ENCODE measurements at places on chromosomes 2 and 18.

DNA sequence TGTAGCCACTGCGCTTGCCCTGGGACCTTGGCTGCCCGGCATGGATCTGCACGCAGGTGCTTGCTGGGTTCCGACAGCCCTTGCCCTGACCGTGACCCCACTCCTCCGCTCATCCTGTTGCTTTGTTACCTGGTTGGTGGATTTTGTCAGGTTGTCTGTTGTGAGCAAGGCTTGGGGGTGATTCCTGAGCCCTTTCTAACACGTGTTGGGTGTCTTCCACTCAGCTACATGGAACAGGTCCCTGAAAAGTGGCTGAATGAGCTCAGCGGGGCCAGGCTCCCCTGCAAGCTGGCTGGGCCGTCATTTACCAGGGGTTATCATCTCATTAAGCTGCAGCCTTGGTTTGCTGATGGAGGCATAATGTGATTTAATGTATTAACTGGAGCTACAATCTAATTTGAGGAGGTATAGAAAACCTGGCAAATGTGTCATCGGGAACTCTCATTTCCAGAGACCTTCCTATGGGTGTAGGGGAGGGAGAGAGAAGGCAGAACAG, 24.6 kb downstream of the RAMP1 start:
- no peak for DNase-seq

GRCh38 chr18:3055816-3056215, 42.9 kb upstream of the LPIN2 start:
- DNase-seq, result no peak

DNA sequence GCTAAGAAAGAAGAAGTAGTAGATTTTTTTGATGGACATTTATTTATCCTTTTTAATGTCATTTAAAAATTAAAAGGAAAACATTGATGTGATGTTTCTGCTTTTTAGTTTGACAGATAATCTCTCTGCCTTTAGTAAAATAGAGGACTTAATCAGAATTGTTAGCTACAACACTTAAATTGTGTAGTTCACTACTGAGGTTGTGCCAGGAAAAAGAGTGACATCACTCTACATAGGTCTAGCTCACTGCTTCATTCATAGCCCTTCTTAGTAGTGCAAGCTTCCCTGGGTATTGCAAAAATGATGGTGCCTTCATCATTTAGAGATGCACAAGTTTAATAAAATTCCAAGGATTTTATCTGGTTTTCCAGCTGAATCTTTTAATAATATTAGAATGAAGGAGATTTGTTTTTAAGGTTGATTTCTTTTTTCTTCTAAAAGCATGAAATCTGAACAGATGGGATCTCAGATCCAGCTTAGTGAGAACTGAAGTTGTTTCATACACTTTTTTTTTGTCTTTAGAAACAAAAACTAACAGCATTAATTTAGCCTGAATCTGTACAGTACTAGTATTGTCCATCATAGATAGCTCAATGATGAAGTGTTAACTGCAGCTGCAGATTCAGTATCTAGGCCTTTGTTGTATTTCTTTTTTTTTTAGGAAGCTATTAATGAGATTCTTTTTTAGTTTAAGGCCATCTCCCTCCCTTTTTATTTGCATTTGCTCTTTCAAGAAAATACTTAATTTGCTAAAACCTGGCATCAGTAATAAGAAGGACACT, 20.6 kb upstream of the TMEFF2 start:
- no peak for DNase-seq

GRCh38 chr18:28511413-28511821, 334.5 kb upstream of the CDH2 start:
- DNase-seq, result no peak

GRCh38 chr2:130954873-130955272, 118.2 kb downstream of the ARHGEF4 start:
- DNase-seq, result no peak

DNA sequence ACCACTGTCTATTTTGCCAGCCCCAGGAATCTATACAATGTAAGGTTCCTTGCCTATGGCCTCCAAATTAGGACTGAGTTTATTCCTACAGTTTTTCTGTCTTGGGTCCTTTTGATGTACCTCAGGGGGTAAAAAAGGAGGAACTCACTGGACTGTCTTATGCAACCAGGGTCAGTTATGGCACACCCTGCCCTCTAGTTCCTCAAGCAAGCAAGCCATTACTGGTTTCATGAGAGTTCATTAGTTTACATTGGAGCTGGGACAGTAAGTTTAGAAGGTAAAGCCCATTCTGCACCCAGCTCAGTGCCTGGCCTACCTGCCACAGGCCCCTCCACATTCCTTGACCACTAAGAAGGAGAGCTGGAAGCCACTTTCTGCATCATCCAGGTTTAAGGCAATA, 68.7 kb upstream of the WIPF1 start:
- DNase-seq, result no peak

GRCh38 chr2:160651416-160652200, 158.0 kb upstream of the RBMS1 start:
- DNase-seq, result no peak

DNA sequence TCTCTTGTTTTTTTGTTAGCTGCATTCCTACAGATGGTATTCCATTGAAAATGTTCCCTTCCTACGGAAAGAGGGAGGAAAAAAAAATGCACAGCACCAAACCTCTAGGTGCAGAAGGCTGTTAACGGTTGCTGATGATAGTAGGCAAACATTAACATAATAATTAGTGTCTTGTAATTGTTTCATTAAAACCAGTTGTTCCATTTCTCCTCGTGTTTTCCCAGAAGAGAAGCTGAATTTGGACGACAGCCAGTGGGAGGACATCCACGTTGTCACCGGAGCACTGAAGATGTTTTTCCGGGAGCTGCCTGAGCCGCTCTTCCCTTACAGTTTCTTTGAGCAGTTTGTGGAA, 494.7 kb downstream of the ARHGAP15 start:
- DNase-seq, result no peak

- DNase-seq, result no peak
Measured at GRCh38 chr18:58098706-58099105, 54.7 kb downstream of the NEDD4L start.

- no peak for DNase-seq
Measured at GRCh38 chr2:237649541-237650454, 22.4 kb downstream of the LRRFIP1 start.

DNA sequence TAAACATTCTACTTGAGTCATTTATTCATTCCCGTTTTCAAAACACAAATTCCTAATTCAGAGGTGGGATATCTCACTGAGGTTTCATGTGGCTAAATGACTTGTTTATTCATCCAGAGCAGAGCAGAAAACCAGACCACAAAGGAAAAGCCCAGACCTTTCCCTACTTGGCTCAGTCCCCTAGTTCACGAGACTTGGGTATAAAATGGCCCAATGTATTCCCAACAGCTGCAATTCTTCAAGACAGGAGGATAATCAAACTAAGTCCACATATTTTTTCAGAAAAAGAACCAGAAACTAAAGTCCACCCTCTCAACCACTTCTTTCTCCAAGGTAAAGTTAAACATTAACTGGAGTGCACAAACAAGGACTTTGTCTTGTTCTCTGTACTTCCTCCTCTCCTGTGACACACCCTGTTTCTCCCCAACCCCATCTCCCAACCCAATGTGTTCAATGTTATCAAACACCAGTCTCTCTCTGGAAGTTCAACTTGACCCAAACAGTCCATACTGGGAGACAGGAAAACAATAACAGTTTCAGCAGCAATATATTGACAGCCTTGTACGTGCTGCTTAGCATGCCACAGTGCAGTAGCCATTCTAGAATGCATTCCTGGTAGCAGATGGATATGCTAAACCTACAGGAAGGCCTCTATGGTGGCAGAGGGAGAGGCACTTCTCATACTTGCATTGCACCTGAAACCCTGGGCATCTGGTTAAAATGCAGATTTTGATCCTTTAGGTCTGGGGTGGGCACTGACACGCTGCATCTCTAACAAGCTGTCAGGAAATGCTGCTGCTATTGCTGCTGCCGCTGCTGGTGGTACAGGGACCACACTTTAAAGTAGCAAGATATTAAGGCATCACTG, 110.7 kb downstream of the INO80D start:
- DNase-seq, result no peak
